ENCODE measurements at places on chromosomes 11 and 22. TPM values are rescaled to one million over a fixed set of nuclear protein-coding genes. Genes with fewer than 3 reads are reported as not detected.

The JHY gene
- 10.1 TPM for total RNA-seq

The SPDYC gene
- not detected for total RNA-seq

The GUCY1A2 gene
- total RNA-seq = 1.9 TPM

The NUDT8 gene
- total RNA-seq = 13.2 TPM

The SEPTIN3 gene
- total RNA-seq = 3.9 TPM

The OR8J3 gene
- total RNA-seq = not detected

The OR11H1 gene
- total RNA-seq = not detected

Measured in Panc1 (cell line).